ENCODE measurements at places on chromosomes 16 and 17. TPM values are rescaled to one million over a fixed set of nuclear protein-coding genes. Genes with fewer than 3 reads are reported as not detected.

TOX3 gene
- 0.57 TPM for total RNA-seq

HS3ST3B1 gene
- 1.1 TPM for total RNA-seq

KRT39 gene
- not detected for total RNA-seq

KPNB1 gene
- total RNA-seq: 235 TPM

ITGB3 gene
- 9.8 TPM for total RNA-seq

ALDH3A1 gene
- 3.4 TPM for total RNA-seq

ALOX15 gene
- total RNA-seq: 3.3 TPM

DLX4 gene
- not detected for total RNA-seq

TBC1D28 gene
- not detected for total RNA-seq

ALDH3A2 gene
- total RNA-seq: 117 TPM

CTRB1 gene
- total RNA-seq: not detected

CCL1 gene
- total RNA-seq: not detected

FAM171A2 gene
- total RNA-seq: 0.66 TPM

P3H4 gene
- 5.3 TPM for total RNA-seq

NHERF1 gene
- total RNA-seq: 18.3 TPM

STAT5B gene
- total RNA-seq: 87.6 TPM

QPRT gene
- total RNA-seq: 13.8 TPM

CMTM2 gene
- total RNA-seq: not detected

KRT32 gene
- not detected for total RNA-seq
